ENCODE measurements at places on chromosomes 12 and 14.

GRCh38 chr14:60300019-60300418, 51.0 kb downstream of the PPM1A start:
- DNase-seq, result no peak

GRCh38 chr12:12902036-12902435, 10.7 kb downstream of the GPRC5A start:
- no peak for DNase-seq

GRCh38 chr12:51870504-51870903, 17.4 kb upstream of the ANKRD33 start:
- no peak for DNase-seq

- DNase-seq, result no peak
These were observed 16.3 kb upstream of the IRF2BPL start for GRCh38 chr14:77044783-77045237.

GRCh38 chr12:62657363-62657632, 190.7 kb downstream of the MON2 start:
- no peak for DNase-seq

- no peak for DNase-seq
These were observed 276.5 kb downstream of the ZFP36L1 start for GRCh38 chr14:68516342-68516741.

DNA sequence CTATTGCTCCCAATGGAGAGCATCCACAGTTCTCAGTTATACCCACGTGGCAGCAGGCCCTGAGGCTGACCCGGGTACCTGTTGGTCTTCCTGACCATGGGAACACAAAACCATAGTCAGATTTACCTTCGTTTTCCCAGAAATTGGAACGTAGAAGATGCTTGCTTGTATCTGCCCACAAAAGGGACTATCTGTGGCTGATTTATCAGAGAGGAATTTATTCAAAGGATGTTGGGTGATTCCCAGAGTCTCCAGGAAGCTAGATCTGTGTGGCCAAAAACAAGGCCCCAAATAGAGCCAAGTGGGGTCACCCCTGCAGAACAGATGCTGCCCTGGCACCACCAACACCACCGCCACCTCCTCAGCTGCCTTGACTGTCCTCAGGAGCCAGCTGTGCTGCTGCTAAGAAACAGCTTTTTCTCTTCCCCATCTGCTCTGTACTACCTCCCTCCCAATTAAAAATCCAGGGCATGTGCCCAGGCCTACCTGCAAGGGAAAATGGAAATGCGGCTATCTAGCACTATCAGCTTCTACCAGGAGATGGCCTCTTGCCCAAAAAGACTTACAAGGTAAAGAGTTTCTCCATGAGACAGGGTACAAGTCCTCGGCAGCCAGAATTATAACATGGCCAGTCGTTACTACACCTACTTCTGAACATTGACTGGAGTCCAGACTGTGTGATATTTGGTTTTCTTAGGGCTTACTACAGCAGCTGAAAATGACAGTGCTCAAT, 128.6 kb upstream of the PLEKHG7 start:
- no peak for DNase-seq

DNA sequence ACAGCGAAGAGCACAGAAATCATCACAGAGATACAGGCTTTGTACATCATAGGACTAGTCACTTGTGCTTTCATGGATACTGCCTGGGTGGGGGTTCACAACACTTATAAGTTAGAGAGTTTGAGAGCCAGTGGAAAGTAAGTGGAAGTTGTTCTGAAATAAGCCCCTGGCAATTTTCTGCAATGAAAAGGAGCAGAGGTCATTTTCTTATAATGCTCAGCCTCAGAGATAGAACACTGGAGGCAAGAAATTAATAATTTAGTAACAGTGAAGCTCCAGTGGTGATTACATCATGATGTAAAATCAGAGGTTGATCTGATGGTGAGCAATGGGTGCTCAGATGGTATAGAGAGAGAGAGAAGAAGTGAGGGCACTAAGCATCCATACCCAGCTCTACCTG, 5.8 kb downstream of the KRT6A start:
- no peak for DNase-seq

GRCh38 chr14:68243450-68244010, 424.0 kb downstream of the RAD51B start:
- no peak for DNase-seq

DNA sequence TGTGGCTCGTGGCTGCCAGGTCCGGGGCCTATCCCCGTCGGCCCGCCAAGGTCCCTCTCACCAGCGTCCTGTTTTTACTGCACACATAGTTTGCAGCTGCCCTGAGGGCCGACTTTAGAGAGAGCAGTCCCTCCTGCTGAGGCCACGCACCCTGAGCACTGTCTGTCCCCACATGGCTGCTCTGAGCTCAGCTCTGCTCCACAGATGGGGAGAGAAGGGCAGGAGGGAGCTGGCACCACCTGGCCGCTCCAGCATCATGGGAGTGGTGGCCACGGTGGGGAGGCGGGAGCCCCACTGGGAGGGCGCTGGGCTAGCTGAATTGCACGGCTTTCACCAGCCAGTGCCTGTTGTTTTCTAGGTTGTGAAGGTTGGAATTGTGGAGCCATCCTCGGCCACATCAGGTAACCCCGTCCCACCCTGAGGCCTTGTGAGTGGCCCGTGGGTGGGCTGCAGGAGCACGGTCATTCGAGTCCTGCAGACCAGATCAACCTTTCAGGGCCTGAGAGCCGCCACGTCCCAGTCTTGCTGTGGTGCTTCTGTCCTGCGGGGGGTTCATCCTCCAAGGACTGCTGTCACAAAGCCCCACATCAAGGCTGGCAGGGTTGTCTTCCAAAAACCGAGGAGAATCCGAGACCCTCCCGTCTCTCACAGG, 7.4 kb upstream of the TEX22 start:
- DNase-seq, result no peak

DNA sequence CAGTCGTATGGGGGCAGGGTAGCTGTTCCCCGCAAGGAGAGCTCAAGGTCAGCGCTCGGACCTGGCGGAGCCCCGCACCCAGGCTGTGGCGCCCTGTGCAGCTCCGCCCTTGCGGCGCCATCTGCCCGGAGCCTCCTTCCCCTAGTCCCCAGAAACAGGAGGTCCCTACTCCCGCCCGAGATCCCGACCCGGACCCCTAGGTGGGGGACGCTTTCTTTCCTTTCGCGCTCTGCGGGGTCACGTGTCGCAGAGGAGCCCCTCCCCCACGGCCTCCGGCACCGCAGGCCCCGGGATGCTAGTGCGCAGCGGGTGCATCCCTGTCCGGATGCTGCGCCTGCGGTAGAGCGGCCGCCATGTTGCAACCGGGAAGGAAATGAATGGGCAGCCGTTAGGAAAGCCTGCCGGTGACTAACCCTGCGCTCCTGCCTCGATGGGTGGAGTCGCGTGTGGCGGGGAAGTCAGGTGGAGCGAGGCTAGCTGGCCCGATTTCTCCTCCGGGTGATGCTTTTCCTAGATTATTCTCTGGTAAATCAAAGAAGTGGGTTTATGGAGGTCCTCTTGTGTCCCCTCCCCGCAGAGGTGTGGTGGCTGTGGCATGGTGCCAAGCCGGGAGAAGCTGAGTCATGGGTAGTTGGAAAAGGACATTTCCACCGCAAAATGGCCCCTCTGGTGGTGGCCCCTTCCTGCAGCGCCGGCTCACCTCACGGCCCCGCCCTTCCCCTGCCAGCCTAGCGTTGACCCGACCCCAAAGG, 804 bp downstream of the GAPDH start:
- DNase-seq, result peak; percentile 68

- DNase-seq, result no peak
These were observed 692 bp upstream of the COX14 start for GRCh38 chr12:50111395-50111692.

DNA sequence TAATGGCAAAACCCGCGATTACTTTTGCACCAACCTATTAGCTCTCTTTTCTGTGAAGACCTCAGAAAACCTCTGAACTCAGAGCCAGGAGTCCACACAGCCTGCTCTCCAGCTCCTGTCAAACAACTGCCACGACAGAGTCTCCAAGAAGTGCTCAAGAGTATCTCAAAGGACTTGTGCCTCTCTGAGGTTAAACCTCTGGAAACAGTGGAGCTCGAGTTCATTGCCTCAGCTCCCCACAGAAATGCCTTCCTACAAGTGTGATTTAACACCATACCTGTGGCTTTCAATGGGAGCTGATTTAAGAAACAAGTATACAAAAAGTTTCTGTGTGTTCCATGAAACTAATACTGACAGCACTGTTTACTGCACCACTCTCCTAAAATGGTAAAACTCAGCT, 20.1 kb downstream of the ACTN1 start:
- no peak for DNase-seq

- DNase-seq, result no peak
These were observed 328.2 kb downstream of the ZFP36L1 start for GRCh38 chr14:68464711-68465110.

GRCh38 chr12:104729091-104729490, 229.0 kb downstream of the SLC41A2 start:
- DNase-seq, result no peak

Measured in GM13976 (cell line).